T-cell (primary cell): ENCODE measurements at places on chromosomes 1 and 21. TPM values are rescaled to one million over a fixed set of nuclear protein-coding genes. Genes with fewer than 3 reads are reported as not detected.

DNA sequence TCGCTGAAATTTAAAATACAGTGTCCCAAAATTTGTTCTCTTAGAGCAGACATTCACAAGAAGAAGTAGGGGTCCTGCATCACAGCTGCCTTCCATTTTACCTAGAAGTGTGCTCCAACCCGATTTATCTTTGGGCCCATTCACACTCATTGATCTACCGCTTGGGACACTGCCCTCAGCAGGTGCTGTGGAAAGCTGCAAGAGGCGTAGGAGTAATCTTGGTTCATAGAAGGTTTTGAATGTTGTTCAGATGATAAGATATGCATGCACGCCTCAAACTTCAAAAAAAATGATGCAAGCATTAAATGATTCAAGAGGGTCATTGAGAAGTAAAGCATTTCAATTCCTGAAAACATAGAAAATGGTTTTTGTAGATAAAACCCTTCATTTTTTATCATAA is 18.6 kb upstream of the C1orf105 start:
- no peak for DNase-seq
- H3K4me1 ChIP-seq, result peaks cover 10% of the 10 kb centered on the region
- H3K27me3 ChIP-seq, result no peaks in the 10 kb centered on the region
- no peaks in the 10 kb centered on the region for H3K36me3 ChIP-seq
- H3K4me3 ChIP-seq, result no peak overlapping the region

GRCh38 chr1:157496121-157496526 is 56.2 kb downstream of the FCRL5 start:
- no peaks in the 10 kb centered on the region for H3K4me1 ChIP-seq
- H3K4me3 ChIP-seq, result no peak overlapping the region
- H3K27ac ChIP-seq, result no peak overlapping the region
- H3K27me3 ChIP-seq, result no peaks in the 10 kb centered on the region
- DNase-seq, result no peak

- peaks cover 9% of the 10 kb centered on the region for H3K27me3 ChIP-seq
- H3K4me3 ChIP-seq, result no peak overlapping the region
- H3K4me1 ChIP-seq, result no peaks in the 10 kb centered on the region
- H3K27ac ChIP-seq, result no peak overlapping the region
- no peaks in the 10 kb centered on the region for H3K36me3 ChIP-seq
Measured at GRCh38 chr1:47940326-47940725, 56.9 kb downstream of the TRABD2B start.

GRCh38 chr21:27362249-27362648 is 395.4 kb upstream of the ADAMTS5 start:
- H3K4me3 ChIP-seq, result no peak overlapping the region
- no peak overlapping the region for H3K27ac ChIP-seq
- no peaks in the 10 kb centered on the region for H3K27me3 ChIP-seq
- no peaks in the 10 kb centered on the region for H3K4me1 ChIP-seq

DNA sequence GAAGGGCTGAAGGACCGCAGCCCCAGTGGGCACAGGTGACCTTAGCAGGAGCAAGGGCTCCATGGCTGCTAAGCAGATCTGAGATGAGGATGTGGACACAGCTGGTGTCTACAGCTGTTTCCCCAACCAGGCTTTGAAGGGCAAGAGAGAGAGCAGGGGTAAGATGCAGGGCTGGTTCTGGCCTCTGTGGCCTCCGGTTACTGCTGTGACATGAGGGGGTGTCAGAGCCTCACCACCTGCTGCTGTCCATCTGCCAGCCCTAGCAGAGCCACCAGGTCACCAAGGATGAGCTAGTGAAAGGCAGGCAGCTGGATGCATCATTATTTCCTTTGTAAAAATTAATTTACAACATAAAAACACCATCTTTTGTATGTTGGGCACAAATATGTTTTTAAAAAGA is 33.4 kb downstream of the OBSCN start:
- H3K36me3 ChIP-seq, result peaks cover 34% of the 10 kb centered on the region
- H3K27ac ChIP-seq, result no peak overlapping the region
- no peak for DNase-seq
- H3K4me3 ChIP-seq, result no peak overlapping the region
- H3K4me1 ChIP-seq, result no peaks in the 10 kb centered on the region
- no peaks in the 10 kb centered on the region for H3K27me3 ChIP-seq

DNA sequence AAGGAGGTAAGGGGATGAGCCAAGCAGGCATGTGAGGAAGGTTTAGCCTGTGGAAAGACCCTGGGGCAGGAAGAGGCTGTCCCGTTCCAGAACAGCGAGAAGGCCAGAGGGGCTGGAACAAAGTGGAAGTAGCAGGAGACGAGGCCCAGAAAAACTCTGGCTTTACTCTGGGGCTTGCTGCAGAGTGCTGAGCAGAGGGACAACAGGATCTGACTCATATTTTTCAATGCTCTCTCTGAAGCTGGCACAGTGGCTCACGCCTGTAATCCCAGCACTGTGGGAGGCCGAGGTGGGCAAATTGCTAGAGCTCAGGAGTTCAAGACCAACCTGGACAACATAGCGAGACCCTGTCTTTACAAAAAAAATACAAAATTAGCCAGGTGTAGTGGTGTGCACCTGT is 52.4 kb upstream of the PAX7 start:
- H3K4me1 ChIP-seq, result no peaks in the 10 kb centered on the region
- no peak overlapping the region for H3K27ac ChIP-seq
- no peaks in the 10 kb centered on the region for H3K36me3 ChIP-seq
- peaks cover 32% of the 10 kb centered on the region for H3K27me3 ChIP-seq

- no peak for DNase-seq
- H3K36me3 ChIP-seq, result peaks cover 15% of the 10 kb centered on the region
- H3K27ac ChIP-seq, result no peak overlapping the region
- H3K27me3 ChIP-seq, result no peaks in the 10 kb centered on the region
Measured at GRCh38 chr21:37119421-37120218, 46.6 kb downstream of the TTC3 start.

GRCh38 chr1:100539836-100540536 is 2.0 kb downstream of the GPR88 start:
- H3K27ac ChIP-seq, result no peak overlapping the region
- no peak for DNase-seq
- H3K4me3 ChIP-seq, result peak overlapping the region; percentile 90
- peaks cover 23% of the 10 kb centered on the region for H3K27me3 ChIP-seq
- H3K4me1 ChIP-seq, result peaks cover 3% of the 10 kb centered on the region

Gene PLEKHN1
- total RNA-seq, result 1.8 TPM

Gene GBP7
- total RNA-seq, result 0.25 TPM

- H3K4me1 ChIP-seq, result no peaks in the 10 kb centered on the region
- H3K27ac ChIP-seq, result no peak overlapping the region
- H3K27me3 ChIP-seq, result no peaks in the 10 kb centered on the region
- no peak for DNase-seq
- no peak overlapping the region for H3K4me3 ChIP-seq
- no peaks in the 10 kb centered on the region for H3K36me3 ChIP-seq
Measured at GRCh38 chr1:180029524-180030135, 75.0 kb downstream of the CEP350 start.

DNA sequence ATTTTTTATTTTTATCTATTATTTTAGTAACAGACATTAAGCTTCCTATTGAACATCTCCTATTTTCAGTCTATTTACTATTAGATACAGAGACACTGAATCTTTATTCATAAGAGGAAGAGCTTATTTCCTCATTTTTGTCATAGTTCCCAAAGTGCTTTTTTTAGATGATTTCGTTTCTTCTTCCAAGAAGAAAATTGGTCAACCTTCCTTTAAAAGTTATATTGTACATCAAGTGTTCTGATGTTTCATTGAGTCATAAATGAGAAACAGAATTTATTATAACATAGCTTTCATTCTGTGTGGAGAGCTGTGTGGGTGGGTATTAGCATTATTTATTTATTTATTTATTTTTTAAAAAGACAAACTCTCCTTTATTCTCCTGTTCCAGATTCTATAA is 50.6 kb upstream of the BACH1 start:
- no peak overlapping the region for H3K27ac ChIP-seq
- no peak for DNase-seq
- H3K4me1 ChIP-seq, result no peaks in the 10 kb centered on the region
- no peaks in the 10 kb centered on the region for H3K27me3 ChIP-seq
- H3K4me3 ChIP-seq, result no peak overlapping the region
- H3K36me3 ChIP-seq, result no peaks in the 10 kb centered on the region

GRCh38 chr1:226480461-226480860 is 68.1 kb upstream of the STUM start:
- no peak overlapping the region for H3K27ac ChIP-seq
- no peaks in the 10 kb centered on the region for H3K27me3 ChIP-seq
- no peaks in the 10 kb centered on the region for H3K36me3 ChIP-seq
- peaks cover 2% of the 10 kb centered on the region for H3K4me1 ChIP-seq
- H3K4me3 ChIP-seq, result no peak overlapping the region

GRCh38 chr1:910881-911721 is 12.6 kb upstream of the SAMD11 start:
- H3K27me3 ChIP-seq, result no peaks in the 10 kb centered on the region
- H3K36me3 ChIP-seq, result no peaks in the 10 kb centered on the region
- no peak overlapping the region for H3K4me3 ChIP-seq
- DNase-seq, result no peak
- no peaks in the 10 kb centered on the region for H3K4me1 ChIP-seq

DNA sequence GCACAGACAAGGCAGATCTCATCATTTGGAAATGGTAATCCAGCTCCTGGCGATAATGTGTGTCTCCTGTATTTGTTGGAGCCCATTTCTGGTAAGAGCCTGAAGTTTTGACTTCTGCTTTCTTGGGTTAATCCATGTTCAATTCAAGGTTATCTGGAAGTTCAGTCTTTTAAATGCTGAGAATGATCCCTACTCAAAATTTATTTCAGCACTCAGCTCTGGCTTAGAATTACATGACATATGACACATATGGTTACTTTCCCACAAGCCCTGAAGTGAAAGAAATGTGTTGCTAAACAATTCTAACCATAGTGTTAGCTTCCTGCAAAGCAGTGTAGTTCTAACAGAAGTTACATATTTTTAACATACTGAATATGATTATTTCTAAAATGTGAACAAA is 2.7 kb downstream of the PTGFR start:
- no peak overlapping the region for H3K4me3 ChIP-seq
- H3K36me3 ChIP-seq, result no peaks in the 10 kb centered on the region
- H3K27me3 ChIP-seq, result peaks cover 6% of the 10 kb centered on the region
- H3K4me1 ChIP-seq, result no peaks in the 10 kb centered on the region
- no peak for DNase-seq
- H3K27ac ChIP-seq, result no peak overlapping the region

GRCh38 chr1:18666317-18666920 is 35.8 kb downstream of the PAX7 start:
- no peak for DNase-seq
- peaks cover 28% of the 10 kb centered on the region for H3K4me1 ChIP-seq
- H3K27me3 ChIP-seq, result peaks cover 25% of the 10 kb centered on the region
- no peak overlapping the region for H3K4me3 ChIP-seq
- no peak overlapping the region for H3K27ac ChIP-seq
- no peaks in the 10 kb centered on the region for H3K36me3 ChIP-seq

- DNase-seq, result no peak
- no peak overlapping the region for H3K27ac ChIP-seq
- peaks cover 2% of the 10 kb centered on the region for H3K4me1 ChIP-seq
- H3K36me3 ChIP-seq, result peaks cover 3% of the 10 kb centered on the region
Measured at GRCh38 chr21:45129189-45129923, 55.0 kb downstream of the ADARB1 start.

GRCh38 chr1:201970334-201971159 is 11.9 kb upstream of the RNPEP start:
- no peak overlapping the region for H3K27ac ChIP-seq
- H3K4me1 ChIP-seq, result no peaks in the 10 kb centered on the region
- no peaks in the 10 kb centered on the region for H3K27me3 ChIP-seq
- H3K36me3 ChIP-seq, result no peaks in the 10 kb centered on the region

GRCh38 chr21:37182222-37182621 is 84.9 kb downstream of the VPS26C start:
- peaks cover 14% of the 10 kb centered on the region for H3K36me3 ChIP-seq
- no peaks in the 10 kb centered on the region for H3K4me1 ChIP-seq
- H3K27ac ChIP-seq, result no peak overlapping the region
- no peak overlapping the region for H3K4me3 ChIP-seq

Gene GIPC2
- total RNA-seq, result 0.19 TPM

DNA sequence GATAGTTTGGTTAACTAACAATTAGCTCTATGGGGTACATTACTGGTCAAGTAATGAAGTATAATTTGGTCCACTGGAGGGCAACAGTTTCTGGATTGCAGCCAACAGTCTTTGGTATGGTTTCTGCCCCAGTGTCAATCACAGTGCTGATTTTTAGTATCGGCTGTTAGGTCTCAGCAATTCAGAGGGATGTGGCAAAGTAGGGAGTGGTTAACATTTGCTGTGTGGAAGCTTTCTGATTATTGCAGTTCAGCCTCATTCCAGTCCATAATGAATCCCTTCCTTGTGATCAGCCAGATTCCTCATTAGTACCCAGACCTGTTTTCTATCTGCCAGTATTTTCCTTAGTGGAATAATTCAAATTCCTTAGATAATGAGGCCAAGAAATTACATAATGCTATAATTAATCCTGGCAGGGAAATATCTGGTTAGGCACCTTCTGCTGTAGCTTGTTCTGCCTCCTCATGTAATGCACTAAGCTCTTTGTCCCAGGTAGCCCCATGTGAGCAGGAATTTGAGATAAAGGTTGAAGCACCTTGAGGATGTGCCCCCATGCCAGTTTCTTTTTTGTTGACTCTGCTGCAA is 14.0 kb downstream of the F3 start:
- H3K36me3 ChIP-seq, result no peaks in the 10 kb centered on the region
- no peak overlapping the region for H3K27ac ChIP-seq
- DNase-seq, result no peak
- no peaks in the 10 kb centered on the region for H3K27me3 ChIP-seq

- H3K4me1 ChIP-seq, result peaks cover 46% of the 10 kb centered on the region
- H3K27ac ChIP-seq, result no peak overlapping the region
- H3K4me3 ChIP-seq, result no peak overlapping the region
- peaks cover 95% of the 10 kb centered on the region for H3K27me3 ChIP-seq
Measured at GRCh38 chr1:18635891-18636595, 5.4 kb downstream of the PAX7 start.

- DNase-seq, result no peak
- no peaks in the 10 kb centered on the region for H3K27me3 ChIP-seq
- H3K4me3 ChIP-seq, result no peak overlapping the region
- no peak overlapping the region for H3K27ac ChIP-seq
Measured at GRCh38 chr1:208351838-208352237, 107.7 kb upstream of the PLXNA2 start.

DNA sequence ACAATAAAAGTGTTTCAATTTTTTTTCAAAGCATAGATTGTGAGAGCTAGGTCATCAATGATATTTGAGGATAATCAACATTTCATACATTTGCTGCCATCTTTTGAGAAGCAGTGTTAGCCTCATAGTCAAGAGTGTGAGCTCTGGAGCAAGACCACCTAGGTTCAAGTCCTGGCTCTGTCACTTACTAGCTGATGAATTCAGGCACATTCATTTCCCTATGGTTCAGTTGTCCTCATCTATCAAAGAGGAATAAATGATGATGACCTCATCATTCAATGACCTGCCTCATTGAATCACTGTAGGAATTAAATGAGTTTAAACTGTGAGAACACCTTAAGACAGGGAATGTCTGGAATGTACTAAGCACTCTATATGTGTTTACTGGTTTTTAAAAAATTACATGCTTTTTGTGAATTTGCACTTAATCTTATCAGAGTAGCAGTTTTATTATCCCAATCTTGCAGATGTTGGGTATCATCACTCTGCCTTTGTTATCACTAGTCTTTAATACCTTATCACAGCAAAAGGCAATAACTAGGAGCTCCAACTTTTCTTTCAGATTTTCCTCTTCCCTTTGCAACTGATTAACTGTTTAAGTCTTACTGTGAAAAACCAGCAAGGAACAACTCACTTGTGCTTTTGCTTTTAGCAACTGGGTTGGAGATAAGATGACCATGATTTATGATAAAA is 47.4 kb downstream of the SLC30A10 start:
- H3K36me3 ChIP-seq, result no peaks in the 10 kb centered on the region
- H3K4me1 ChIP-seq, result no peaks in the 10 kb centered on the region
- no peak for DNase-seq
- H3K27me3 ChIP-seq, result no peaks in the 10 kb centered on the region
- no peak overlapping the region for H3K4me3 ChIP-seq
- H3K27ac ChIP-seq, result no peak overlapping the region

GRCh38 chr1:5371270-5371669 is 621.0 kb downstream of the NPHP4 start:
- DNase-seq, result no peak
- H3K36me3 ChIP-seq, result no peaks in the 10 kb centered on the region
- no peak overlapping the region for H3K27ac ChIP-seq
- no peak overlapping the region for H3K4me3 ChIP-seq
- H3K27me3 ChIP-seq, result peaks cover 8% of the 10 kb centered on the region
